ENCODE measurements at places on chromosomes 11 and 22. TPM values are rescaled to one million over a fixed set of nuclear protein-coding genes. Genes with fewer than 3 reads are reported as not detected.

DNA sequence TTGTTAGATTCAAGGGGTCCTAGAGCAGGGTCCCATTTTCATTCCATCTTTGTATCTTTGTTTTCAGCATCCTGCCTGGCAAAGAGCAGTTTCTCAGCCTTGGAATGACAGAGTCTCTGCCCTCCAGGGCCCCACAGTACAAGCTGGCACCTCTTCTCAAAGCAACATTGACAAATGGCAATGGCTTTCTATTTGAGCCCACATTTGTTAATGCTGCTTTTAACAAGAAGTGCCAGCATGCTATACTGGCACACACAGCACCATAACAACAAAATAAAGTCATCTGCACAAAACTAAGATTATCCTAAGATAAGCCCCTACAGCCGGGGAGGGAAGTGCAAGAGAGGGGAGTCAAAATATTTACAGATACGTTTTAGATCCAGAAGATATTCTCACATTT is 309.7 kb upstream of the C11orf87 start:
- no peak for DNase-seq

GRCh38 chr11:82759649-82760048 is 26.0 kb upstream of the FAM181B start:
- DNase-seq = no peak

DNA sequence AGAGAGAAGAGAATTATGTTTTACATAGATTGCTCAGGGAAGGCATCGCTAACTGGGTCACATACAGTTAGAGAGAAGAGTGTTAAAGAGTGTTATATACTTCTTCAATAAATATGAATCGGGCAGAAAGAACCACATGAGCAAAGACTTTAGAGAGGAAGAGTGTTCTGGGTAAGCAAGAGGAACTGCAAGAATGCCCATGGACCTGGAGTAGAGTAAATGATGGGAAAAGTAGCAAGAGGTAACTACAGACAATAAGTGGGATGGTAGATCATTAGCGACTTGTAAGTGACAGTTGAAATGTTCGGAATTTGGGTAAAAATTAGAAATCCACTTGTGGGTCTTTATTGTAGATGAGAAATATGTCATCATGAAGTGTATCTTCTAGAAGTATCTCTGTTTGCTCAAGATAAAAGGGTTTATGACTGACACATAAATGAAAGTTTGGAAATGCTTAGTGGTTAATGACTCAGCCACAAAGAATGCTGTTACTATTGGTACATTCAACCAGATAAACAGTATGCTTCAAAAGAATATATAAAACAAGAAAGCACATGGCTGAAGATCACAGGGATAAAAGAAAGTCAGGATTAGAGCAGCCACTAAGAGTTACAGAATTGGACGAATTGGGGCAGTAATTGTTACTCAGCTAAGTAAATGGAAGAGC is 229.3 kb downstream of the CASP12 start:
- DNase-seq = no peak

DNA sequence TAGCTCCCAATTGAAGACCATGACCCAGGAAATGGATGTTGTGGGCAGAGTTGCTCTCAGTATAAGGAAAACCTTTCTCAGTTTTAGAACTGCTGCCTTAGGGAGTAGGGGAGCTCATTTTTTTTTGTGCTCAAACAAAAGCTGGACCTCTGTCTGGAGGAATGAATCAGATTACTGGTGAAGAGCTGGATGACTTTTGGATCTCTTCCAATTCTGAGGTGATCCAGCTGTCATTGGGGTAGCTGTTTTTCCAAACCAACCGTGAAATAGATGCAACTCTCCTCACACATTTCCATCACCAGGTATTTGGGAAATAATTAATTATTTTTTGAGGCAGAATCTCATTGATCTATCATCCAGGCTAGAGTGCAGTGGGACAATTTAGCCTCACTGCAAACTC is 251.3 kb upstream of the PLET1 start:
- no peak for DNase-seq

GRCh38 chr11:115515647-115516395 is 11.6 kb upstream of the CADM1 start:
- DNase-seq = no peak

GRCh38 chr11:76166314-76166713 is 40.0 kb downstream of the WNT11 start:
- no peak for DNase-seq

DNA sequence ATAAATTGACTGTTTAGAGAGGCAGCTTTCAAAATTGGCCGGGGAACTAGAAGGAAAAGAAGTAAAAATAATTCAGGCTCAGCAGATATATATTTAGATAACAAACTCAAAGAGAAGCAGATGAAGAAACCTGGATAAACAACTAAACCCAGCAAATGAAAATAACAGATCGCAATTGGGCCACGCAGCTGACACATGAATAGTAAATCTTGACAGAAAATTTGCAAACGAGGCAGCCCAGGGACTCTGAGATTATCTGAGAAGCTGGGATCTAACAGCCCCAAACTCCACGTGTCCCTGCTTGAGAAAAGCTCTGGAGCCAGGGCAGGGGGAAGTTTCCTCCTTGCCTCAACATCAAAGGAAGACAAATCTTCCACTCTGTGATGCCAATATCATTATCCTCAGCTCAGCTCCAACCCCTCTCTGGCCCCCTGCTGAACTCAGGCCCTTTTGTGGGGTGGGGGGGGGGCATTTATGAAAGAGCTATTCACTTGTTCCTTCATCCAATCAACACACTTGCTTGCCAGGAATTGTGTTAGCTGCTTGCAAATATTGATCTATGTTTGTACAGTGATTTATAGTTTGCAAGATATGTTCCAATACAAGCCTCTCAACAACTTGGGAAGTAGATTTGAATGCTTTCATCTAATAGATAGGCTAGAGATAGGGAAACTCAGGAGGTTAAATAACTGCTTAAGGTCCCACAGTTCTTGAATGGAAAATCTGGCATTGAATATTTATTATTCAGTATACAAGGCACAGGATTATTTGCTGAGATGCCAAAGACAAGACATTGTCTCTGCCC is 72.5 kb upstream of the C11orf87 start:
- DNase-seq = no peak

GRCh38 chr22:36470994-36471331 is 10.5 kb downstream of the TXN2 start:
- DNase-seq = no peak

GRCh38 chr11:131642756-131643531 is 272.5 kb downstream of the NTM start:
- no peak for DNase-seq

- no peak for DNase-seq
Observed at GRCh38 chr11:73978576-73979086, 4.0 kb downstream of the UCP2 start.

- DNase-seq = no peak
Observed at GRCh38 chr11:27444801-27445215, 27.8 kb downstream of the LGR4 start.

DNA sequence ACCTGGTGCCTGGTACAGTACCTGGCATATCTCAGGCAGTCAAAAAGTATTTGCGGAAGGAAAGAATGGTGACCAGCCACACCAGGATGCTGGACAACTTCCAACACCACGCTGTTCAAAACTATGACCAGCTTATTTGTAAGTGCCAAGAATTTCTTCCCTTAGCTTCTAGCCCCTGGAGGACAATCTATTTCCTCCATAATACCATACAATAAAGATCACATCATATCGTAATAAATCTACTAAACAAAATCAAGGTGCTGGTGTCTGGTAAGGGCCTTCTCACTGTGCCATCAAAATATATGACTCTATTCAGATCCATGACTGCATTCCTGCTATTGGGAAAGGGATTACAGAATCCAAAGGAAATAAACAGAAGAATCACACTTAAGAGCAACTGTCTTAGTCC is 51.5 kb downstream of the ALG9 start:
- no peak for DNase-seq

- DNase-seq = no peak
Observed at GRCh38 chr22:49734882-49735281, 92.8 kb downstream of the BRD1 start.

- no peak for DNase-seq
Observed at GRCh38 chr11:70158201-70158600, 44.9 kb upstream of the FADD start.

DNA sequence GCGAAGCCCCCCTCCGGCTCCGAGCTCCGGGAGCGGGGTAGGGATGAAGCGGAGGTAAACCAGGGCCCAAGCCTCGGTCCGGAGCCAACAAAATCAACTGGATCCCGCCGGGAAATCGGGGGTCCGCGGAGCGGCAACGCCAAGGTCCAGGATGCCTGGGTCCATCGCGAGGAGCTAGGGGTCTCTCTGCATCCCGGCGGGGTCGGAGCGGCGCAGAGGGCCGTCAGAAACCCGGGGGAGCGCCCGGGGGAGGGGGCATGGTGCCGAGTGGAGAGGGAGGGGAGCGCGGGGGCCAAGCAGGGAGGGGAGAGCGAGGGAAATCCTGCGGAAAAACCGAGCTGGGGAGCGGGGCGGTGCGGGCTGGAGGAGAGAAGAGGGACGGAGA is 51.8 kb downstream of the SLC22A12 start:
- no peak for DNase-seq

GRCh38 chr11:14240951-14241350 is 118.0 kb downstream of the RRAS2 start:
- DNase-seq = no peak

GRCh38 chr11:1571760-1572196 is 293 bp downstream of the DUSP8 start:
- DNase-seq = no peak

DNA sequence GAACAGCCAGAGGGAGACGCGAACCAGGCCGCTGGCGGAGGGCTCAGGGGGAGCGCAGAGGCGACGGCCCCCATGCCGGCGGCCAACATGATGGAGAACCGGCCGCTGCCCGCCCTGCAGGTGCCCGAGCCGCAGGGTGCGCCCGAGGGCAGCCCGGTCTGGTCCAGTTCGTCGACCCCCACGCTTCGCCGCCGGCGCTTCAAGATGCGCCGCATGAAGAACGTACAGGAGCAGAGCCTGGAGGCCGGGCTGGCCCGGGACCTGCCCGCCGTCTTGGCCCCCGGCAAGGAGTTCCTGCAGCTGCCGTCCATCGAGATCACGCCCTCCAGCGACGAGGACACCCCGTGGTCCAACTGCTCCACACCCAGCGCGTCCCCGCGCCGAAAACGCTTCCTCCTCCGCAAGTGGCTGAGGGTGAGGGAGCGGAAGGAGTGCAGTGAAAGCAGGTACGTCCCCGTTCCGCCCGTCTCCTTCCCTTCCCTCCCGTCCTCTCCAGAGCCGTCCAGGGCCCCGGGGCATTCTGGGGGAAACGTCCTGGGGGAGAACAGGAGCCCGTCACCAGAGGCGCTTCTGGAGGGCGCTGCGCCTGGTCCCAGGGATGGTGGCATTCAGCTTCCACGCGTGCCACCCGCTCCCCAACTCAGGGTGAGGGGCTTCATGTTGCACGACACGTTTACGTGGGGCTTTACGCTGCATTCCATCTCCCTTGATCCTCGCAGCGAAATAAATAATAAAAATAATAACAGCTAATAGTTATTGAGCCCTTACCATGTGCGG is 840 bp downstream of the GRAMD1B start:
- peak; percentile 85 for DNase-seq

DNA sequence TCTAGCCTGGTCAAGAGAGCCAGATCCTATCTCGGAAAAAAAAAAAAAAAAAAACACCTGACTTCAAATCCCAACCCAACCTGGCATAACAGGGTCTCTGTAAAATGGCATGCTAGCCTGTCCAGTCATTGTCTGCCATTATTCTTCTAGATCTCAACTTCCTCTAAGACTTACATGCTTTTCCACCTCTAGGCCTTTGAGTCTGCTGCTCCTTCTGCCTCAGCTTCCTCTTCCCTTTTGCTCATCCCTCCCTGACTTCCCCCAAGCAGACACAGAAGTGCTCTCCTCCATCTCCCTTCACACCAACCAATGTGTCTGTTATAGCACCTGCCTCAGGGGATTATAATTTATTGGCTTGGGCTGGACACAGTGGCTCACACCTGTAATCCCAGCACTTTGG is 7.8 kb downstream of the STK33 start:
- no peak for DNase-seq

GRCh38 chr11:32391956-32392553 is 43.3 kb downstream of the WT1 start:
- no peak for DNase-seq

DNA sequence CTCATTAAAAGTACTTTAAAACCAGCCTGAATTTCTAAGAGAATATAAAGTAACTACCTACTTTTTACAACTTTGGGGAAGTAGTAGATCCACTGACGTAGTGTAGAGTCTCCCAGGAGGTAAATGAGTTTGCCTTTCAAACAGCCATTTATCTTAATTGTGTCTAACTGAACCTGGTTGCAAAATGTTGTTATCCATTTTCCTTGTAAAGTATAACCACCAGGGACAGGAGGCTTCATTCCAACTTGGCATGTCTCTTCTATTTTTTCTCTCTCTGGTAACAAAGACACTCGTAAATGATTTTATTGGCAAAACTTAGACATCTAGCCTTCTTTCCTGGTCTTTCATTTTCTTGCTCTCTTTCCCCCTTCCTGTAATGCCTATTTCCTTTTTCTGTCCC is 36.9 kb downstream of the NXPE1 start:
- DNase-seq = no peak

- DNase-seq = no peak
Observed at GRCh38 chr11:122900587-122901202, 18.1 kb downstream of the JHY start.

- no peak for DNase-seq
Observed at GRCh38 chr22:39910876-39911613, 10.2 kb downstream of the GRAP2 start.

DNA sequence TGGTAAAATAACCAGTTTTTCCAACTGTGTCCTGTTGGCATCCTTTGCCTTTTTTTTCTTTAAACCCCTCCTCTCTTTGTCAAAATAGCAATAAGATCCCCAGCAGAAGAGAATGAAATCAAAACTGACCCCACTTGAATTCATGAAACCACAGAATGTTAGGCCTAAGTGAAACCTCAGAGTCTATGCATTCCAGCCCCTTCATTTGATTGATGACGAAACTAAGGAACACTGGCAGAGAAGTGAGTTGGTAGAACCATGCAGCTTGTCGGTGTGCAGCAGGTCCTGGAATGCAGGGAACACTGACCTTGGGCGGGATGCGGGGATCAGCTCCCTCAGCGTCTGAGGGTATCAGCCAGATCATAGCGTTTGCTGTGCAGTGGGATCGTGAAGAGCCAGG is 57.5 kb downstream of the GRK3 start:
- no peak for DNase-seq

TESMIN gene
- total RNA-seq = 0.55 TPM

CRYBA4 gene
- not detected for total RNA-seq

GNAZ gene
- 2.9 TPM for total RNA-seq

C11orf42 gene
- not detected for total RNA-seq

SPI1 gene
- total RNA-seq = not detected

TMPRSS4 gene
- total RNA-seq = not detected

C11orf86 gene
- not detected for total RNA-seq

GGT5 gene
- 136 TPM for total RNA-seq

NLRP6 gene
- total RNA-seq = not detected

GGTLC3 gene
- not detected for total RNA-seq

SEPTIN3 gene
- total RNA-seq = 0.42 TPM

CASP1 gene
- total RNA-seq = 1.1 TPM

PDE2A gene
- not detected for total RNA-seq

Measured in osteocyte (in vitro differentiated cells).